ENCODE measurements at places on chromosomes 12 and 14. TPM values are rescaled to one million over a fixed set of nuclear protein-coding genes. Genes with fewer than 3 reads are reported as not detected.

- no peak for DNase-seq
These were observed 297.7 kb upstream of the CLEC14A start for GRCh38 chr14:38553586-38553985.

- no peak for DNase-seq
These were observed 6.9 kb downstream of the C12orf56 start for GRCh38 chr12:64383675-64384074.

- no peak for DNase-seq
These were observed 32.2 kb downstream of the SH2B3 start for GRCh38 chr12:111437816-111438454.

- no peak for DNase-seq
These were observed 659.5 kb downstream of the TMEM121 start for GRCh38 chr14:106185837-106186233.

GRCh38 chr14:91732859-91733477 is 1.1 kb upstream of the CATSPERB start:
- no peak for DNase-seq

DNA sequence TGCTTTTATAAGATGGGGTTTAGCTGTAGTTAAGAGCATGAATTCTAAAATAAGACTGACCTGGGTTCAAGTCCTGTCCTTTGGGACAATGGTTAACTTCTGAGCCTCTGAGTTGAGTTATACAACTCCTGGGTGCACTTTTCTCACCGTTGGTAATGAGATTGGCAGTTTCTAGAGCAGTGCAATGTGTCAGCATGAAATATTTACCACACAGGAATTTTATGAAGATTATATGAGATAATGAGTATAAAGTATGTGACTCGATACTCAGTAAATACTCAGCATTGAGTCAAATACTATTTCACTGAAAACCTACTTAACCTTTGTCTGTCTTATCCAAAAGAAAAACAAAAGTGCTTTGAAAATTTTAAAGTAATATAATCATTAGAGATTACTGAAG is 214.2 kb downstream of the CPNE8 start:
- no peak for DNase-seq

- no peak for DNase-seq
These were observed 189.2 kb downstream of the EFCAB11 start for GRCh38 chr14:89765346-89765745.

- DNase-seq, result no peak
These were observed 75.3 kb downstream of the BMP4 start for GRCh38 chr14:53881161-53881871.

- DNase-seq, result no peak
These were observed 139.3 kb downstream of the SSPN start for GRCh38 chr12:26334621-26335124.

- no peak for DNase-seq
These were observed 2.7 kb downstream of the ARID2 start for GRCh38 chr12:45732250-45732649.

- no peak for DNase-seq
These were observed 55.6 kb downstream of the NT5DC3 start for GRCh38 chr12:103785243-103786031.

- no peak for DNase-seq
These were observed 16.1 kb upstream of the SH2B3 start for GRCh38 chr12:111389635-111390034.

DNA sequence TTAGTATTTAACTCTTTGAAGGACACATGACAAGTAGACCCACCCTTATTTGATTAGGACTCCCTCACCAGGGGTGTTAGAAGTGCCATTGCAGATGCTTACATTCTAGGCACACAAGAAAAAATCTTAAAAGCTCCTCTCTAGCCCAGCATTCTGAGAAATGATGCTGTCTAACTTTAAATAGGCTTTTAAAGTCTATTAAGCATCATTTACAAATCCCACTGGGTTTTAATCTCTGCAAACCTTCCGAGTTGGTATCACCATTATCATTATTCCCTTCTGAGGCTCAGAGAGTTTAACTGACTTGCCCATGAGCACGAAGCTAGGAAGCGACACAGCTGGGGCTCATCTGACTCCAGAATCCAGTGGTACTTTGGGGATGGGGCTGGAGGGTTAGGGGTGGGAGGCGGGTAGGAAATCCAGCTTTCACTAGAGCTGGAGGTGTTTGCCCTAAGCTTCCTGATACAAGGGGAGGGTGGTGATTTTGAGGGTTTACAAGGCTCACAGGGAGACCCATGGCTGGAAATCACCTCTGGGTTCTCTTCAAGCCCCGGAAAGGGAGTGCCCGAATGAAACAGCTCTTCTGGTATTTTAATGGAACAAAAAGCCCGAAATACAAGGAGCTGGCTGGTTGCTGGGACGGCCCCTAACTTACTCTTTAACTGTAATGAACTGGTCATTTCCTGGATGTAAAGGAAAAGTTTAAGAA is 109.2 kb upstream of the FUT8 start:
- peak; percentile 26 for DNase-seq

- no peak for DNase-seq
These were observed 547.1 kb upstream of the USP15 start for GRCh38 chr12:61713121-61713520.

DNA sequence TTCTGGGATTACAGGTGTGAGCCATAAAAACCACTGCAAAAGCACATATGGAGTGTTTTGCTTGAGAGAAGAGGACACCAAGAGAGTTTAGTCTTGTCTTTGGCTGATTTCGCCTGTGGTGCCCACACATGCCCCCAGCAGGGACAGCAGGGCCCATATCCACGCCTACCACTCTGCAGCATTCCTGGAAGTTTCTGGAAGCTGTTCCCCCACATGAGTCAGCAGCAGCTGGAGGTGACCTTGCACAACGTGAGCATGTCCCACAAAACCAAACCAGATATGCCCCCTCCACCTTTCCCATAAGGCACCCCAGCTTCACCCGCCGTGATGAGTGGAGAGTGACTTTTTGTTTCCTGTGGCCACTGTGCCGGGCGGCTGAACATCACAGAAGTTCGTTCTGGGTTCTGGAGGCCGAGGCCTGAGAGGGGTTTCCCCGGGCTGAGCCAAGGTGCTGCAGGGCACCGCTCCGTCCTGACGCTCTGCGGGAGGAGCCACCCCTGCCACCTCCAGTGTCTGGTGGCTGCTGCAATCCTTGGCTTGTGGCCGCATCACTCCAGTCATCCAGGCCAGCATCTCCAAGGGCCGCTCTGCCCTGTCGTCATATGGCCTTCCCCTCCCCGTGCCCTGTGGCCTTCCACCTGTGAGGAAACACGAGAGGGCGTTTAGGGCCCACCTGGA is 4.7 kb downstream of the ASPG start:
- no peak for DNase-seq

DNA sequence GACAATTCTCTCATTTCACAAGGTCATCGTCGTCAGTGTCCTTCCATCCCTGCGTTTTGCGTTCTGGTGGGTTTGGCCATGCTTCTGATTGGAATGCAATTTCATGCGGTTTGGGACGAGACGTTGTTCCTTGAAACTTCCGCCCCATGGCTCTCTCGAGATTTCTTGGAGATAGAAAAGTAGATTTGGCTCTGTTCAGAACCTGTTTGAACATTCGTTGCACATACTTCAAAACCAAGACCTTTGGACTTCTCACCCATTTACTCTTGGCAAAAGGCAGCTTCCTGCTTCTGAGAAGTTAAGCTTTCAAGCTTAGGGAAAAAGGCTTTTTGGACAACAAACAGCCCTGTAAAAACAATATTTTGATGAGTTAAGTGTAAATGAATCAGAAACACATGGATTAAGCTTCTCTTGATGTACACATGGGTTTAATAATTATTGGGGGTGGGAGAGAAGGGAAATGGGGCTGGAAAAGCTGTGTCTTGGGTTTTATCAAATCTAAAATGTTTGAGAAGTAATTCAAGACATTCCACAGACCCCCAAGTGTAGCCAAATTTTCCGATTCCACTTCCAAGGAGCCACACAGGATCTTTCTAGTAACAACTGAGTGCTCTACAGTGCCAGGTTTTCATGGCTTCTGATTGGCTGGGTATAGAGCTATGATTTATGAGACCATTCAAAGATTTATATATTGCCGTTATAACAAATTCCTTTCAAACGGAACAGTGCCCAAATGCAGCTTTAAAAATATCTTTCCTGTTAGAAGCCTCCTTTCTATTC is 467.2 kb downstream of the MED13L start:
- DNase-seq, result no peak

DNA sequence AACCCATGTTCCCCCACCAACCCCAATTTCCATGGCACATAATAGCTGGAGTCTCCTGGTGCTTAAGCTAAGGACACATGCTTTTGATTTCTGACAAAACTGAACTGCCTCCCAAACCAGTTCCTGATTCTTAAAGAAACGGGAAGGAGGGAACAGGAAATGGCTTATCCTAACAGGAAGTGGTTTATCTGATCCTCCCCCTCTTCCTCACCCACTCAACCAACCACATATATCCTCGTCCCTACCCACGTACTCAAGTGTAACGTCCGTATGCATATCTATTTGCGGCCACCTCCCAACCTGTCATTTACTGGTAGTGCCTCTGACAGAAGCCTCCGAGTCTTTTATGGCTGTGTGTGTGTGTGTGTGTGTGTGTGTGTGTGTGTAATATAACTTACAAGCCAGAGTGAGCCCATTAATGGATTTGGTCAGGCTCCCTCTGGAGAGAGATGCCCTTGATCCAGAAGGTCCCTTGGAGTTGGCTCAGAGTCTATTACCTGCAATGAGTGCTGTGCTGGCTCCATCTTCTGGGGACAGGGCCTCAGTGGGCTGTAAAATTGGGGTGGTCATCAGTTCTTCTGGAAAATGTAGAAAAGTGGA is 7.7 kb downstream of the DAZAP2 start:
- DNase-seq, result no peak

- DNase-seq, result no peak
These were observed 9.7 kb downstream of the CACNA2D4 start for GRCh38 chr12:1908758-1909157.

- no peak for DNase-seq
These were observed 114.4 kb upstream of the TMEM233 start for GRCh38 chr12:119479121-119479561.

GRCh38 chr12:103331643-103332042 is 164.1 kb downstream of the C12orf42 start:
- DNase-seq, result peak; percentile 16

GRCh38 chr12:130147875-130148596 is 14.2 kb upstream of the FZD10 start:
- no peak for DNase-seq

DNA sequence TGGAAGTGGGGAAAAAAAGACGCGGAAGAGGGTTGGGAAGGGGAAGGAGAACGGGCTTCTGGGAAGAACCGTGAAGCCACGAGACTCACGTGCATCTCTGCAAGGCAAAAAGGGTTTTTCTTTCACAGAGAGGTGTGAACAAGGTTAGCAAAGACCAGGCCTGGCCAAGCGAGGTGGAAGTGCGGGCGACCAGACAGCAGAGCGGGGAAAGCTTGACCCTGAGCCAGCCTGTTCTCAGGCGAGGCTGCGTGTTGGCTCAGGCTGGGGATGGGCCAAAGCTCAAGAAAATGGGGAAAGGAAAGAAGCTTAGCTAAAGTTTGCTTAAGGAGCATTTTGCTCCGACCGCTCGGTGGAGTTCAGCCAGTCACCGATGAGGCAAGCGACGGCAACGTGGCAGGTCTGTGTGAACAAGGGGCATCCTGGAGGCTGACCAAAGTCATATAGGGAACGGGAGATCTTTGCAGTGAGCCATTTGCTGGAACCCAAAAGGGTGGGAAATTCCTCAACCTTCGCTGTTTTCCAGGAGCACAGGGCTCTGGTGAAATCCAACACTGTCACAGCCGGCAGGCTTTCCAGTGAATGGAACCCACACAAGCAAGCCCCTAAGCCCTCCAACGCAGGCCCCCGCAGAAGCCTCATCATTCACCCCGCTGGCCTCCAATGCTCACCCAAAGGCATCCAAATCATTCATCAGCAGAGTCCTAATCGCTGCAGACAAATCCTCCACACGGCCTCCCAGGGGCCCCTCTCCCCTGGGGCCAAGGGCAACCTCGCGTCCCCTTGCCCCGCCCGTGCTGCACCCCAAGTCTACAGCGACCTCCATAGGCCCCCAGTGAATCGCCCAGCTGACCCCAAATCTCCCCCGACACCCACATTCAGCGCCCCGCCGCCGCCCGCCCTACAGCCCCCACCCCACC is 754 bp downstream of the ZNF605 start:
- peak; percentile 52 for DNase-seq

DNA sequence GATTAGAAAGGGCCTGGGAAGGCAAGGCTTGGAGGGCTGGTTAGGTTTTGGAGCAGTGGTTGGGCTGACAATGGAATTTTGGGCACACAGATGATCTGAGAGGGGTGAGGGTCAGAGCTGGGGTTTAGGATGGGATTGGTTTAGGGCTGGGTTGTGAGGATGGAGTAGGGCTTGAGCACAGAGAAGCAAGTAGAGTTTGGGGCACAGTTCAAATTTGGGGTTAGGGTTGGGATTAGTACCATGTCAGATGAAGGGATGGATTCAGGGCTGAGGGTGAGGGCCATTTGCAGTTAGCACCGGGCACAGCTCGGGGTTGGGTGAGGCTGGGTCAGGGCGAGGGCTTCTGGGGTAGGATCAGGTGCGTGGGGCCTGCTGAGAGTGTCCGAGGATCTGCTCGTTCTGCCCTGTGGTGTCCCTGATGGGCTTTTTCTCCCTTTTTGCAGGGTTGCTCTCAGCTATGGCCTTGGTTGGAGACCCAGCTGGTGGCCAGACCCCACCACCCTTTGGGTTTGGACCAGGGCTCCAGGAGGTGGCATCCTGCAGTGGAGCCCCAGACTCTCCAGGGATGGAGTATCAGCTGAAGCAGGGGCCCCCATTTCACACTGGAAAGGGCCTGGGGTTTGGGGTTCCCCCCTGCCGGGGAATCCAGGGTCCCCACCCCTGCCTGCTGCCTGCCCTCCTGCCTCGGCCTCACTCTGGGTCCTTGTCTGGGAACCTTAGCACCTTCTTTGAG is 45.6 kb downstream of the KRT80 start:
- DNase-seq, result no peak

- DNase-seq, result peak; percentile 64
These were observed 325.9 kb upstream of the LRFN5 start for GRCh38 chr14:41280745-41281144.

DNA sequence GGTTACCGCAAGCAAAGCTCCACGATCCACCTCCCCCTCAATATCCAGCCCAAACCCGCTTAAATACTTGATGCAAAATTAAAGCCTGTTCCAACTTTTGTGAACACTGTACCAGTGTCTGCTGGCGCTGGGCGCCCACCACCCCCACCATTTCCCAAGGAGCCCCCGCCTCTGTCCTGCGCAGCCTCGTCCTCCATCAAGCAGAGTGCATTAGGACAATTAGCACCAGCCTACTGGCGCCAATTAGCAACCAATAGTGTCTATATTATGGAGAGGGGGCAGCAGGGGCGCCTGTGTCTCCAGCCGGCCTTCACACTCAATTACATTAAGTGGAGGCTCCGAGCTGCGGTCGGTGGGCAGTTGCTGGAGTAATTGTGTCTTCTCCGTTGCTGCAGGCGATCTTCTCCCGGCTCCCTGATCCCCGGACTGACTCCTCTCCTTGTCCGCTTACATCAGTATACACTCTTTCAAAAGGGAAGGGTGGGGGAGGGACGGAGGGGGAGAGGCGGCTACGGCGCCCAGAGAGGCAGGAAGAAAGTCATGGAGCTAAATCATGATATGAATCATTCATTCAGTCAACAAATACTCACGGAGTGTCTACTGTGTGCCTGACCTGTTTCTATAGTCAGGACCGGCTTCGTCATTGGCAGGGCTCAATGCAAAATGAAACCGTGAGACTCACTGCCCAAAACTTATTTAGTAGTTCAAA is 707.3 kb downstream of the MED13L start:
- DNase-seq, result no peak

The SYNDIG1L gene
- total RNA-seq, result 1.6 TPM

The NELL2 gene
- 99.5 TPM for total RNA-seq

The APOF gene
- total RNA-seq, result not detected

The SIRT4 gene
- total RNA-seq, result 0.78 TPM

The TNS2 gene
- total RNA-seq, result 5.7 TPM

The ACVRL1 gene
- total RNA-seq, result 0.62 TPM

The FLVCR2 gene
- 3.3 TPM for total RNA-seq

The LRTM2 gene
- 0.12 TPM for total RNA-seq

The KERA gene
- total RNA-seq, result not detected

The SYT1 gene
- total RNA-seq, result 37.9 TPM
